ENCODE measurements at places on chromosomes 13 and 19. TPM values are rescaled to one million over a fixed set of nuclear protein-coding genes. Genes with fewer than 3 reads are reported as not detected.

GRCh38 chr13:36163809-36164308 is 32.7 kb upstream of the DCLK1 start:
- DNase-seq, result peak; percentile 91

Gene PPP1R15A
- 56.5 TPM for total RNA-seq

Gene ZNF726
- 0.33 TPM for total RNA-seq

Gene PRODH2
- total RNA-seq, result not detected

Gene SHISA2
- 0.98 TPM for total RNA-seq

Gene ZIM2
- total RNA-seq, result not detected

DNA sequence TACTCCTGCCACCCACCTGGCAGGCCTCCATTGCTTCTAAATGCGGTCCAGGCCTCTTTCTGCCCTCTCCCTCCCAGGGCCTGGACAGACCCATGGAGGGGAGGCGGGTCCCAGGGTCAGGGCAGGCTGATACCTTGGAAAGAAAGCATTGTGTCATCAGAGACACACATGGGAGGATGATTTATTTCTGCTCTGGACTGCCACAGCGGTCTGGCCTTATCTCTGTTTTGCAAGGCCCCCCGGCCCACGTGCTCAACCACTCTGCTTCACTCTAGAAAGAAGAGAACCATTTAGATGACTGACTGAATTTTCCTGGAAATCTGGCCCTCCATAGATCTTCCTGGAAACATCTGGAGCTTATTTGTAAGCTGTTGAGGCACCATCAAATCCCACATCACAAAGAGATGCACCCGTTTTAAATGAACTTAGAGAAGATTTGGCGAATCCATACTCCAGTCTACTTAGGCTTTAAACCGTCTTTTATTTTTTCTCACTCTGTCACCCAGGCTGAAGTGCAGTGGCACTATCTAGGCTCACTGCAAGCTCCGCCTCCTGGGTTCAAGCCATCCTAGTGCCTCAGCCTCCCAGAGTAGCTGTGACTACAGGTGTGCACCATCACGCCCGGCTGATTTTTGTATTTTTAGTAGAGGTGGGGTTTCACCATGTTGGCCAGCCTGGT is 48.3 kb upstream of the URI1 start:
- no peak for DNase-seq

GRCh38 chr19:3056417-3057088 is 5.7 kb downstream of the TLE5 start:
- no peak for DNase-seq

Gene SERPINE3
- not detected for total RNA-seq

- no peak for DNase-seq
Measured at GRCh38 chr13:67303661-67304333, 73.7 kb upstream of the PCDH9 start.

Gene CERS1
- total RNA-seq, result 3.2 TPM

GRCh38 chr13:25214491-25215252 is 42.6 kb upstream of the AMER2 start:
- no peak for DNase-seq

Gene IGSF23
- not detected for total RNA-seq

GRCh38 chr13:99347911-99348451 is 40.8 kb upstream of the GPR183 start:
- DNase-seq, result peak; percentile 66

Data from esophagus muscularis mucosa (tissue), 4 donors.